Left renal pelvis (tissue), 4 donors: ENCODE measurements at places on chromosomes 12 and 14. TPM values are rescaled to one million over a fixed set of nuclear protein-coding genes. Genes with fewer than 3 reads are reported as not detected.

Gene CLEC1A
- polyA plus RNA-seq: 3.3 TPM

Gene VRTN
- polyA plus RNA-seq: not detected

Gene CEBPE
- 0.16 TPM for polyA plus RNA-seq

Gene SLC2A14
- 0.63 TPM for polyA plus RNA-seq

Gene KCNC2
- 0.73 TPM for polyA plus RNA-seq

Gene KCNH5
- 0.29 TPM for polyA plus RNA-seq

Gene TAS2R10
- polyA plus RNA-seq: 2.2 TPM

Gene ALG10
- 10.1 TPM for polyA plus RNA-seq

Gene JAG2
- 10.9 TPM for polyA plus RNA-seq

Gene CACNA2D4
- polyA plus RNA-seq: 2.6 TPM

Gene OASL
- polyA plus RNA-seq: 0.12 TPM

Gene WDHD1
- polyA plus RNA-seq: 18.1 TPM

Gene LTBP2
- 2.8 TPM for polyA plus RNA-seq

Gene GPR132
- 0.53 TPM for polyA plus RNA-seq

Gene FAIM2
- 3.5 TPM for polyA plus RNA-seq

Gene HOXC12
- polyA plus RNA-seq: not detected

Gene HOXC6
- 34.5 TPM for polyA plus RNA-seq

Gene SLC7A8
- 98.5 TPM for polyA plus RNA-seq

Gene RERGL
- 1.7 TPM for polyA plus RNA-seq

Gene ZC3H14
- 95.1 TPM for polyA plus RNA-seq

Gene SLC17A8
- polyA plus RNA-seq: 0.44 TPM

Gene NGB
- polyA plus RNA-seq: not detected

Gene SAMD4A
- 16.9 TPM for polyA plus RNA-seq

Gene ANO4
- 1.5 TPM for polyA plus RNA-seq
